Smooth muscle cell of bladder (primary cell): ENCODE measurements at places on chromosomes 6 and 20. TPM values are rescaled to one million over a fixed set of nuclear protein-coding genes. Genes with fewer than 3 reads are reported as not detected.

The GNMT gene
- not detected in 2 replicates for total RNA-seq

The TRIM40 gene
- not detected in 2 replicates for total RNA-seq

The BEND3 gene
- 0.71 and 1.7 TPM in 2 replicates for total RNA-seq

The CBLN4 gene
- total RNA-seq: not detected in 2 replicates

The ASIP gene
- not detected in 2 replicates for total RNA-seq

The TNFRSF6B gene
- total RNA-seq: 0.65 and 1.3 TPM in 2 replicates

The PI16 gene
- 0.43 and 4.6 TPM in 2 replicates for total RNA-seq

The TNXB gene
- total RNA-seq: 91.2 and 144 TPM in 2 replicates

The ZBTB2 gene
- total RNA-seq: 7.4 and 8.8 TPM in 2 replicates

The CALHM4 gene
- total RNA-seq: not detected in 2 replicates

The AKAP12 gene
- total RNA-seq: 63.9 and 67.4 TPM in 2 replicates

The SLC17A3 gene
- total RNA-seq: not detected in 2 replicates

The ARMC12 gene
- 0.28 and 0.65 TPM in 2 replicates for total RNA-seq

The ZSWIM1 gene
- 2.8 and 3.8 TPM in 2 replicates for total RNA-seq

The LCA5 gene
- 5.0 and 5.3 TPM in 2 replicates for total RNA-seq

The RRAGD gene
- 0.14 and 3.1 TPM in 2 replicates for total RNA-seq

The CRISP3 gene
- not detected in 2 replicates for total RNA-seq
